ENCODE measurements at places on chromosomes 11 and 22. TPM values are rescaled to one million over a fixed set of nuclear protein-coding genes. Genes with fewer than 3 reads are reported as not detected.

Gene SLC22A8
- total RNA-seq: not detected

Gene PRMT3
- total RNA-seq: 49.5 TPM

Gene EFCAB6
- total RNA-seq: not detected

Gene SYT8
- 1.7 TPM for total RNA-seq

Gene CRACR2B
- 1.9 TPM for total RNA-seq

Gene RIMBP3B
- total RNA-seq: 0.53 TPM

GRCh38 chr11:72745511-72745910 is 6.7 kb downstream of the ARAP1 start:
- no peak for DNase-seq

GRCh38 chr11:9850224-9850895 is 186.5 kb downstream of the SWAP70 start:
- DNase-seq: no peak

DNA sequence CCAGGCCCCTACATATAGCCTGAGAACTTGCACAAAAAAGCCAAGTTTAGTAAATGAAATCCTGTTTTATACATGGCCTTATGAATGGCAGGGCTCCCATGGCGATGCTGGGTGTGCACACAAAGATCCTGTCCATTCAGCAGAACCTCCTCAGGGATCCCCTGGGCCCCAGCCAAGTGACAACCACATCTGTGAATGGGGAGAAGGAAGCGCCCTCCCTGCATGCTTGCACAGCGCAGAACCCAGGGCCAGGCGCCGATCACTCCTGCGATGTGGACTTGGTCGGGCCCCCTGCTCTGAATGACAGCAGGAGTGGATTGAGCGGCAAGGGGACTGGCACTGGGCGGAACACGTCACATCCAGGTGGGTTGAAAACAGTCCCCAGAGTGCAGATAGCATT is 4.5 kb upstream of the CDC42EP2 start:
- DNase-seq: peak; percentile 80

DNA sequence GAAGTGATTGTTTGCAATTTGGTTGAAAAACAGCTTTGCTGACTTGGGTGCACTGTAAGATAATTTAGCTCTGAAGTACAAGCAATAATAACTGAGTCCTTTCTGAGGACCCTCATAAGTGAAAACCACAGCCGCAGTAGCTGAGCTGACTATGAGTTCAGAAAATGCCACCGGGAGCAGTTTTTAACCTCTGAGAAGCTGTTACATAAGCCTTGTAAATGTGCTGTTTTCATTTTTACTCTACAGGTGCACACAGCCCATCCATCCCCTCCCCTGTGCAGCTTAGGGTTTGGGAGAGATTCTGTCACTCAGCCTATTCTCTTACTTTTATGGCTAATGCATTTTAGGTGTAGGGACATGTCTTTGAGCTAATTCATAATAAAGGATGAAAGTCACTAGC is 255.5 kb upstream of the C11orf87 start:
- no peak for DNase-seq

- DNase-seq: no peak
Observed at GRCh38 chr11:119356349-119357031, 10.0 kb upstream of the MFRP start.

DNA sequence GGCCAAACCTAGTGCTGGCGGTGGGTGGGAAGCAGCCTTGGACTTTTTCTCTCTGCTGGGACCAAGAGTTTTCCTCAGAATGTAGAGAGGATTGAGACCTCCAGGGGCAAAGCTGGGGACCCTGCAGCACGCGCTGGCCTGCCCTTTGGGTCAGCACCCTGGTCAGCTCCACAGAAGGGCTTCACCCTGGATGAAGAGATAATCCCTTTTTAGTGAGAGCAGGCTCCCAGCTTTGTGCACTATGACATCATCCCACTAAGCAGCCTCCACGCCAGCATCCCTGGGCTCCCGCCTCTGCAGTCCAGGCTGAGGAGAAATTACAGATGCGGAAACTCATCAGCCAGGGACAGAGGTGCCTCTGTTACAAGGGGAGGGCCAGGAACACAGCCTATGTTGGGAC is 23.5 kb downstream of the DRICH1 start:
- peak; percentile 72 for DNase-seq

DNA sequence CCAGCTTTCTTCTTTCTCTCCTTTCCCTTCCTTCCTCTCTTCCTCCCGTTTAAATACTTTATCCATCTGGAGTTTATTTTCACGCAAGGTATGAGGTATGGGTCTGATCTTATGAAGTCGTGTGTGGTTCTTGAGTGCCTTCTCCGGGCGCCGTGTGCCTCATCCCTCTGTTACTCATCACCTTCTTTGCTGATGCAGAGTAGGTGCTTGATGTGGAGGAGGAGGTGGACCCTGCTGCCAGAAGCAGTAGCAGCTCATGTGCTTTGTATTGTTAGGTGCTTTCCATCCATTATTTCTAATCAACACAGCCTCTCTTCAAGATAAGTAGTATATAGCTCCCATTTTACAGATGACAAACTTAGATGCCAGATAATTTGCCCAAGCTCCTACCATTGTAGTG is 47.0 kb downstream of the TNRC6B start:
- DNase-seq: no peak

DNA sequence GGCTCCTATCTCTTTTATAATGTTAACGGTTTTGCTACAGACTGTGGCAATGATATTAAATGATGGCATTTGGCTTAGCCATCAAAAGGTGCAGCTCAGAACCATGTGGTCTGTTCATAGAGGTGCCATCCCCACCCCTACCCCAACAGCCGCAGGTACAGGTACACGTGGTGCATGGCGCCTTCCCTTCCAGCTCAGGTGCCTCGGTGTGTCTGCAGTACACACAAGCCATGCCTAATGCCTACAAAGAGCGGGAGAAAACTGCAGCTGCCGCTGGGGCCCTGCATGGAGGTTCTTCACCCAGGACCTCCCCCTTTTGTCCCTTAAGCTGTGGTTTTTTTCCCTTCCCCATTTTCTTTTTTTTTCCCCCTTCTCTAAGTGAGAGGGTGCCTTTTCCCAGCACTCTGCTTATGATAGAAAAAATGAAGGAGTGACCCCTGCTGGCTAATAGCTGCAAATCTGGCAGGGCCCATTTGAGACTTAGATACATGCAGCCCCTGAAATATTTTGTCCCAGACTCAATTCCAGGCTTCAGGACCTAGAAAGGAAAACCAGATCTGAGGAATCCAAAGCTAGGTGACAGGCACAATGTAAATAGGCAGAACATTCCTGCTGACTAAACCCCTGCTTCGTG is 6.5 kb downstream of the OR52M1 start:
- DNase-seq: peak; percentile 26

Data from SJCRH30 (cell line).